ENCODE measurements at places on chromosomes 6 and 20. TPM values are rescaled to one million over a fixed set of nuclear protein-coding genes. Genes with fewer than 3 reads are reported as not detected.

Gene ECT2L
- not detected for total RNA-seq

Gene ADGRF5
- total RNA-seq: not detected

Gene MLN
- total RNA-seq: not detected

Gene GPR6
- total RNA-seq: not detected

Gene NHLRC1
- total RNA-seq: 1.7 TPM

Gene BANF2
- total RNA-seq: not detected

Gene EPPIN
- total RNA-seq: not detected

Gene CLPSL2
- 2.0 TPM for total RNA-seq

Gene NKAIN2
- not detected for total RNA-seq

Gene NNAT
- total RNA-seq: not detected

Gene GPX5
- total RNA-seq: not detected

Gene PDE7B
- 0.83 TPM for total RNA-seq

Gene NUP153
- 24.7 TPM for total RNA-seq

Gene ZC2HC1B
- not detected for total RNA-seq

Gene ZNF831
- total RNA-seq: not detected

Gene MAPK14
- 27.4 TPM for total RNA-seq

Gene MAFB
- 0.16 TPM for total RNA-seq

Gene VNN1
- total RNA-seq: 0.07 TPM

Gene GNRH2
- 0.31 TPM for total RNA-seq

Gene GJA10
- total RNA-seq: not detected

Gene SRPK1
- total RNA-seq: 33.9 TPM

Gene NRSN1
- not detected for total RNA-seq

Gene SLC22A7
- total RNA-seq: not detected

Gene FILIP1
- 0.30 TPM for total RNA-seq

Gene LAMA4
- 1.4 TPM for total RNA-seq

Gene ENPP1
- total RNA-seq: 1.6 TPM

Gene EYA2
- 2.2 TPM for total RNA-seq

Gene C20orf202
- not detected for total RNA-seq

Gene PRSS16
- 2.5 TPM for total RNA-seq

Gene RBBP8NL
- total RNA-seq: 0.25 TPM

Gene SYTL3
- 1.3 TPM for total RNA-seq

Gene CST7
- not detected for total RNA-seq

Gene BACH2
- total RNA-seq: 0.64 TPM

Gene TRPC4AP
- total RNA-seq: 61.9 TPM

Gene PACRG
- total RNA-seq: not detected

Gene TBC1D22B
- total RNA-seq: 4.4 TPM

Gene NELFCD
- 47.1 TPM for total RNA-seq

Gene TJAP1
- total RNA-seq: 19.9 TPM

Gene ASIP
- not detected for total RNA-seq

Gene ABHD12
- 130 TPM for total RNA-seq

Gene FOXA2
- 17.8 TPM for total RNA-seq

Gene CLDN20
- not detected for total RNA-seq

Gene PNISR
- 30.1 TPM for total RNA-seq

Gene GLP1R
- not detected for total RNA-seq

Data from A549 treated with GW870086 at 1 μM for 4 hours (cell line).